ENCODE measurements at places on chromosomes 7 and 10. TPM values are rescaled to one million over a fixed set of nuclear protein-coding genes. Genes with fewer than 3 reads are reported as not detected.

DENND2A gene
- 0.64 TPM for total RNA-seq

VGF gene
- not detected for total RNA-seq

MOGAT3 gene
- not detected for total RNA-seq

ZMYND11 gene
- 46.7 TPM for total RNA-seq

DENND11 gene
- total RNA-seq, result 78.3 TPM

Data from dermis microvascular lymphatic vessel endothelial cell (primary cell).